Lung (tissue), 17 donors: ENCODE measurements at places on chromosomes 5 and 9. TPM values are rescaled to one million over a fixed set of nuclear protein-coding genes. Genes with fewer than 3 reads are reported as not detected.

GRCh38 chr9:2041736-2042135 is 26.6 kb downstream of the SMARCA2 start:
- H3K4me3 ChIP-seq, result no peak overlapping the region
- H3K27ac ChIP-seq, result no peak overlapping the region
- DNase-seq, result no peak
- peaks cover 24% of the 10 kb centered on the region for H3K36me3 ChIP-seq

DNA sequence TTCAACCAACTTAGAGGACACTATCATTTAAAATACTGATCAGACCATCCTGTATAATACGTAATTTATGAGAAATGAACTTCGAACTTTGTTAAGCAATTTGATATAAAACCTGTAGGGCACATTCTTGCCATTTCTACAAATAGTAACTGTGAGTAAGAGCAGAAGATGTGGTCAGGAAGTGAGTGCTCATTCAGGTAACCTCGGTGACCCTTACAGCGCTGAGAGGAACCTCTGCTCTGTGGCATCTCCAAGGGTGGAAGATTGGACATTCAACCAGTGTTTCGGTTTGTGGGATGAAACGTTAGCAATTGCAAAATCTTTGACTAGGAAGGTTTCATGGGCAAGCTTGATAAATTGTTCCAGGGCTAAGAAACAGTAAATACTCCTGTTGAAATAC is 194.8 kb upstream of the IRX2 start:
- no peak overlapping the region for H3K27ac ChIP-seq
- H3K27me3 ChIP-seq, result no peaks in the 10 kb centered on the region
- DNase-seq, result no peak
- H3K4me3 ChIP-seq, result no peak overlapping the region
- no peaks in the 10 kb centered on the region for H3K4me1 ChIP-seq
- H3K36me3 ChIP-seq, result no peaks in the 10 kb centered on the region

KLHL9 gene
- total RNA-seq, result 21.0 TPM

C9orf153 gene
- total RNA-seq, result 0.12 TPM

- no peaks in the 10 kb centered on the region for H3K36me3 ChIP-seq
- H3K27me3 ChIP-seq, result no peaks in the 10 kb centered on the region
- H3K4me3 ChIP-seq, result no peak overlapping the region
- peaks cover 6% of the 10 kb centered on the region for H3K4me1 ChIP-seq
- H3K27ac ChIP-seq, result no peak overlapping the region
Observed at GRCh38 chr5:159514229-159514810, 184.0 kb upstream of the IL12B start.

DNA sequence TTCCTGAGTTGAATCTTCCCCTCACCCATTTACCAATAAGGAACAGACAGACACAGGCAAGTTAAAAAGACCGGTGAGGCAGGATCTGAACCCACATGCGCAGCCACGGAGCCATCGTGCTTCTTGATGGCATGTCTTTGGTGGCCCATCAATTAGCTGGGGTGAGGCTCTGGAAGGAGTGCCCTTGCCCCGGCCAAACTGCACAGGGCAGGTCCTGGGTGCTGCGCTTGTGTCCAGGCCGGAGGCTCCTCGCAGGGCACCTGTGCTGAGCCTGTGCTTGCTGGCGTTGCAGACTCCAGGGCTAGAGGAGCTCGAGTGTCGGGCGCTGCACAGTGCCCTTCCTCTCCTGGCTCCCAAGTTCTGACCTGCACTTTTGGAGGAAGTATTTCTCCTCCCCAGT is 66.4 kb downstream of the PSMB7 start:
- H3K27me3 ChIP-seq, result no peaks in the 10 kb centered on the region
- no peak overlapping the region for H3K27ac ChIP-seq
- H3K36me3 ChIP-seq, result peaks cover 38% of the 10 kb centered on the region
- DNase-seq, result no peak
- no peak overlapping the region for H3K4me3 ChIP-seq

DNA sequence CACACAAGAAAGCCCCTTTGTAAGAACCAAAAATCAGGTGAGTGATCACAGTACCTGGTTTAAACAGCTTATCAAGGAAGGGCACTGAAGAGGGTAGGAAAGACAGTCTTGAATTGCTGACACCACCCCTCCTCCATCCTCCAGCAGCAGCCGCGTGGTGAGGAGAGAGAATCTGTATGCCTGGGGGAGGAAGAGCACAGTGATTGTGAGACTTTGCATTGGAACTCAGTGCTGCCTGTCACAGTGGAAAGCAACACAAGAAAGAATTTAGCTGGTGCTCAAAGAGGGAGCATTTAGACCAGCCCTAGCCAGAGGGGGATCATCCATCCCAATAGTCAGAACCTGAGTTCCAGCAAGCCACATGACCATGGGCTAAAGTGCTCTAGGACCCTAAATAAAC is 11.6 kb upstream of the STX17 start:
- peaks cover 5% of the 10 kb centered on the region for H3K4me1 ChIP-seq
- DNase-seq, result no peak
- no peaks in the 10 kb centered on the region for H3K27me3 ChIP-seq
- H3K36me3 ChIP-seq, result no peaks in the 10 kb centered on the region
- no peak overlapping the region for H3K4me3 ChIP-seq

DIRAS2 gene
- total RNA-seq, result 0.37 TPM

PRSS3 gene
- total RNA-seq, result 1.3 TPM

HAVCR2 gene
- 32.6 TPM for total RNA-seq

RFESD gene
- total RNA-seq, result 6.4 TPM

DNA sequence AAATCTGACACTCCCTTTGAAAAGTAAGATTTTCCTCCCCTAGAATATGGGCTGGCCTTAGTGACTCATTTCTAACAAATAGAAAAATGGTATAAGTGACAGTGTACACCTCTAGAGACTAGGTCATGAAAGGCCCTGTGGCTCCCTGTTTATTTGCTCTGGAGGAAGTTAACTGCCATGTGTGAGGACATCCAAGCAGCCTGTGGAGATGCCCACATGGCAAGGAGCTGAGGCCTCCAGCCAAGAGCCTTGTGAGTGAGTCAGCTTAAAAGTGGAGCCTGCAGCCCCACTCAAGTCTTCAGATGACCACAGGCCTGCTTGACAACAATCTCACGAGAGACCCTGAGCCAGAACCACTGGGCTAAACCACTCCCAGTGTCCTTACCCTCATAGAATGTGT is 128.1 kb upstream of the LHFPL2 start:
- no peak overlapping the region for H3K4me3 ChIP-seq
- DNase-seq, result no peak
- H3K4me1 ChIP-seq, result no peaks in the 10 kb centered on the region
- H3K27me3 ChIP-seq, result no peaks in the 10 kb centered on the region

FOXD4L5 gene
- 0.25 TPM for total RNA-seq
